Fibroblast of the conjunctiva (primary cell): ENCODE measurements at places on chromosomes 12 and 14.

DNA sequence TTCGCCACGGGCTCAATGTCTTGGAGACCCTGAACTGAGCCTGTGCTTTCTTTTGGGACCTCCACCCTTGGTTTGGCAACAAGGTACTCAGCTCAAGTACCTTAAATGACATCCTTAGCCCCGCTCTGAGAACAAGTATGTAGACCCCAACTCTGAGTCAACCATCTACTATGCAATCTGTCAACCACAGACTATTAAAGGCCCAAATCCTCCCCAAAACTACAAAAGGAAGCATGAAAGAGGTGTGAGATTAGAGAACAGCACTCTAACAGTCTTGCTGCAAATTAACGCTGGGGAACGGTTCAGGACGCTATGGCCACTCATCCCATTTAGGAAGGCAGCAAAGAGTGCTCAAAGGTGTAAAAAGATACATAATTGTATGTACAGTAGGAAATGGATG lies 52.1 kb downstream of the CCDC88C start:
- DNase-seq = no peak

DNA sequence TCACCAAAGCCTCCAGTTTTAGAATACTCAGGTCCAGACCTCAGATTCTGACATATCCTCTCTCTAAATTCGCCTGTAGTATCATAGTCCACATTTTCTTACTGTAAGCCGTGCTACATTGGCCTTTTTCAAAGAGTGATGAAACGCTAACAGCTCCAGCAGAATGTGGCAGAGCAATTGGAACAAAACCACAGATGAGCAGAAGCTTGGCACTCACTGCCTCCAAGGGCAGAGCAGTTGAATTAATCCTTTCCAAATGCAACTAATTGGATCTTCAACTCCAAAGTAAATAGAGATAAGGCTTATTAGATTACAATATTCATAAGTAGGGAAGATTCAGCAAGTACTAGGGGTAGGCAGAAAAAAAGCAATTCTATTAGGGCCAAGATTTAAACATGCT lies 128.3 kb downstream of the SLC35F4 start:
- DNase-seq = no peak

- no peak for DNase-seq
Measured at GRCh38 chr12:89461190-89461589, 63.4 kb downstream of the GALNT4 start.

DNA sequence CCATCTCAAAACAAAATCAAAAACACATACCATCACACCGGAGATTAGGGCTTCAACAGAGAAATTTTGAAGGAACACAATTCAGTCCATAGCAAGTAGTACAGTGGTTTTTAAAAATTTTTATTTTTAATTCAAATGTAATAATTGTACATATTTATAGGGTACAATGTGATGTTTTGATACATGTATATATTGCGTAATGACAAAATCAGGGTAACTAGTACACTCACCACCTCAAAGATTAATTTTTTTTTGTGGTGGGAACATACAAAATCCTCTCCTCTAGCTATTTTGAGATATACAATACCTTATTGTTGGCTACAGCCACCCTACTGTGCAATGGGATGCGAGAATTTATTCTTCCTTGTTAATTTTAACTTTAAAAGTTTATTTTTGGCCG lies 26.0 kb upstream of the ETFBKMT start:
- no peak for DNase-seq

DNA sequence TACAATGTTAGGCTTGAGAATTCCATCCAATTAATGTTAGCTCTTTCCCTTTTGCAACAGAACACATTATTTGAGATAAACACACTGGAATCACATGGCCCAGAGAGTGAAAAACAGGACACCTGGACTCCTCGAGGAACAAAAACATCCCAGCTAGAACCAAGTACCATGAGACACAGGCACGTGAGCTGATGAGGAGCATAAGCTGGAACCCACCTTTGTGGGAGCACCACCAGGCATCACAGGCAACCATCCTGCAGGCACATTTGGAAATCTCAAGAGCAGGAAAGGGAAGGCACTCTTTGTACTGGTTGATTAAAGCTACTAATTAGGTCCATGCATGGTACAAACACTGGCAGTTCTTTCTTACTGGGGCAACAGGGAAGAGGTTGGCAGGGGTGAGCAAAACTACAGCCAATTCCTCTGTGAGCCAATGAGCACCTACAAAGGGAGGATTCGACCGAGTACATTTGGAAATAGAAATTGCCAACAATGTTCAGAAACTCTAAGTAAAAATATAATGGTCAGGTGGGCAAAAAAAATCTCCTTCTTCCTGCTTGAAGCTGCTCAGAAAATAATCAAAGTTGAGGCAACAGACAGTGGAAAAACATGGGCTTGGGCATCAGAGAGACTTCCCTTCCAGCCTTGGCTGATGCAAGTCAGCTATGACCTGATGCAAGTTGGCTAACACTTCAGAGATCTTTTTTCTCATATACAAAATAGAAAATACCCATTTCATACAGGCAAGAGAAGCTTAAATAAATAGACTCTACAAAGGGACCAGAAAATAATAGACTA lies 216.7 kb downstream of the NUAK1 start:
- no peak for DNase-seq

DNA sequence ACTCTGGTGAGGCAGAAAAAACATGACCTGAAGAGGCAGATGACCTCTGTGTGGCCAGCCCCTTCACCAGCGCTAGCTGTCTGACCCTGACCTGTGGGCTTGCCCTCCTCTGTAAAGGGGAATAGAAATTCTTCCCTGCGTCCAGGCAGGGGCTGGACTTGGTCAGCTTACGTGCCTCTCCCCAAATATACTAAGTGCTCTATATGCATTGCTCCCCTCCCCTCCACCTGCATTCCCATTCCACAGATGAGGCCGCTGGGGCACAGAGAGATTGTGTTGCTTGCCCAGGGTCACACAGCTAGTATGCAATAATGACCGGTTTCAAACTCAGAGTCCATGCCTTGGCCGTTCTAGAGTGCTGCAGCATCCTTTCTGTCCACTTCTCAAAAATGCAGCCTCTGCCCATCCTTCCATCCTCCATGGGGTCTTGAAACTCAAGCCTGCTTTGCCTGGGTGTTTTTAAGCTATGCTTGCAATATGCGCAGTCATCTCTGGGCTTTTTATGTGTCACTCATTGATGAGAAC lies 303.9 kb downstream of the CACNA1C start:
- no peak for DNase-seq

DNA sequence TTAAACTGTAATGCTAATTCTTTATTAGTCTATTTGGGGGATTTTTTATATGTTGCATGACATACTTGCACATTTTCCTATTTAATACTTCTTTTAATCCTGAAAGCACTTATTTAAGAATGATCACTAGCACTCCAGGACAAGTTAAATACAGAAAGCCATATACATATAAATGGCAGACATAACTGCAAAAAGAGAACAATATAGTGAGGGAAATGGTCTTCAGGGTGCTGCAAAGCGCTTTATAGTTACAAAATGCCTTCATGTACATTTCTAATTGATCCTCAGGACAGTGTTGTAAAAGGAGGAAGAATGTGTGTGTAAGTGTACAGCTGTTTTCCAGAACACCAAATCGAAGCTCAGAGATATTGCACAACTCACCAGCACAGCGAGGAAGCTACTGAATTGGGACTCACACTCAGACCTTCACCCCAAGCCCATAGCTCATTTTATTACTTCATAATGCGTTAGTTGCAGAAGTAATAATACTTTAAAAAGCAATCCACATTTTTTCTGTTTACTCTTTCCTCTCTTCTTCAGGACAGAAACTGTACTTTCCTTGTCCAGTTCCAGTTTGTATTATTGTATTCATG lies 428.2 kb downstream of the RAD51B start:
- DNase-seq = no peak
